Anterior cingulate cortex (tissue), 58 donors: ENCODE measurements at places on chromosomes 2 and 18.

- peak; percentile 16 for DNase-seq
These were observed 324.5 kb upstream of the EPHA4 start for GRCh38 chr2:221896505-221897151.

- no peak for DNase-seq
These were observed 45.8 kb downstream of the PSMG2 start for GRCh38 chr18:12748671-12749070.

DNA sequence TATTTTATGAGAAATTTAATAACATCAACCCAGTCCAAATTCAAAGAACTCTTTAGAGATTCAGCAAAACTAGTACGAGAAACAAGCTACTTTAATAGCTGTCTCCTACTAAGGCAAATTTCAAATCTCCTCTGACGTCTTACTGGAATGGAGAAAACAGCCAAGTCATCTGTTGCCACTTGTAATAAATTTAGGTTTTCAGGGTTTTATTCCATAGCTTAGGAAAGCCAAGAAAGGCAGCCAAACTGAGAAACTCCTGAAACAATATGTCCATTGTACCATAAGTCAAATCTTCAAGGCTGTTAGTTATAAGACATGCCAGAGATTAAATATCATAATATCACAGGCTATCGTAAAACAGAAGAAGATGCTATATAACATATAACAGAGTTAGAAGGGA is 524.6 kb upstream of the SETBP1 start:
- no peak for DNase-seq

DNA sequence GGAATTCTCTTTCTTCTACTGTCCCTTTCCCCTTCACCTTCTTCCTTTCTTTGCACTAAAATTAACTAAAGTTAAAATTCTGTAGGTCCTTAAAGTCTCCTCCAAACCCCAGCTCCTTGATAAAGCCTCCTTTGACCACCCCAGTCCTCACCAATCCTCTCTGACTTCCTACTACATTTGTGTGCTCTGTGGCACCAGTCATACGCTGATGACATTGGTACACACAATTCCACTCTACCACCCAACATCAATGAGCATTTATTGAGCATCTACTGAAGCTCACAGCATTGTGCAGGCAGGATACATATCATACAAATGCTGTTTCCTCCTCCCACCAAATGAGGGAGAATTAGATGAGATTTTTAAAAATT is 4.5 kb upstream of the SP5 start:
- DNase-seq = no peak

DNA sequence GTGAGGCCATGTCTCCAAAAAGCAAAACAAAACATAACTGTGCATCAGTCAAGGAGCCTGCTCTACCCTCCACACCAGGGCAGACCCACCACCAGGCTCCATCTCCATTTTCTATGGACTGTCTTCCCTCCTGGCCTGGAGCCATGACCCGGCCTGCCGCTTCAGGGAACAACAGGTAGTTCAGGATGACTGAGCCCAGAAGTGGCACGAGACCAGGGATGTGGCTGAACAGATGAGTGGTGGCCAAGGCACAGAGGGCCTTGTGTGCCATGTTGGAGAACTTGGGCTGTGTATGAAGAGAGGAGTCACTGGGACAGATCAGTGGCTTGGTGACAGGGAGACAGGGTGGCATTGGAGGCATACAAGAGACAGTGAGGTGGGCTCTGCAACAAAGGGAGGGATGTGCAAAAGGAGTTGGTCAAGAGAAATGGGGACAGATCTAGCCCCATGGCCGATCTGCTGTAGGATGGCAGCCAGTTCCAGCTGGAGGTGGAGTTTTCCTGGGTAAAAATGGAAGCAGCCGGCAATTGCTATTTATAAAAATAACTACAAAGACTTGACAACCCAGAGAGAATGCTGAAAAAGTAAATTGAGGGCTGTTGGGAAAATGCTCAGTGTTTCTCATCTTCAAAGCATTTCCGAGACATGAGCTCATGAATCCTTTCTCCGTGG is 35.0 kb downstream of the TMEM177 start:
- no peak for DNase-seq

DNA sequence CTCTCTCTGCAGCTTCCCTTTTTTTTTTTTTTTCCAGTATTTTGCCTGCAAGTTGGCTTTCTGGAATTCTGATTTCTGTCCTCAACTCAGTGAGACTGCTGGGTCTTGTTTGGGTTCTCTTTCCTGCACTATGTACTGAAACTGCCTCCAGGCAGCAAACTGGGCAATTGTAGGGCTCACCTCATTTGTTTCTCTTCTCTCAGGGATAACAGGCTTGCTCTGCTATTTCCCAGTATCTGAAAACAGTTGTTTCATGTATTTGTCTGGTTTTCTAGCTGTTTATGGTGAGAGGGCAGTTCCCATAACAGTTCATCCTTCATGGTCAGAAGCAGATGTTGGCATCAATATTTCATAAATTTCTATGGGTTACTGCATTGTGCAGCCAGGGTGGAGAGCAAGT is 206.0 kb downstream of the CYRIA start:
- no peak for DNase-seq

GRCh38 chr18:28791101-28791500 is 614.2 kb upstream of the CDH2 start:
- DNase-seq = no peak

DNA sequence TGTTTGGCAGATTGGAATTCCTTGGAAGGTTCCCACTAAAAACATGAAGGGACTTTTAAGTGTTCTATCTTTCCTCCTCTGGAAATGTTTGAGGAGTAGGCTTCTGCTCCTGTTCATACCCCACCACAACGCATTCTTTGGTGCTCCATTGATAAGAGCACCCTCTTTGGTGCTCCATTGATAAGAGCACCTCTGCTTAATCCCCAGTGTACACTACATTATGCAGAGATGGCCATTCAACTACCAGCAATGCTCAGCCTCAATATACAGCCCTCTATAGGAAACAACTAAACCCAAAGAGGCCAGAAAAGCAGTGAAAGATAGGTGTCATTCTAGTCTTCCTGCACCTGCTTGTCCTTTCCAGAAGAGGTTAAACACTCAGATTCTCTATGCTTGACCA is 1.8 kb upstream of the CHAC2 start:
- DNase-seq = no peak

GRCh38 chr2:130327703-130328527 is 14.8 kb upstream of the IMP4 start:
- DNase-seq = no peak

DNA sequence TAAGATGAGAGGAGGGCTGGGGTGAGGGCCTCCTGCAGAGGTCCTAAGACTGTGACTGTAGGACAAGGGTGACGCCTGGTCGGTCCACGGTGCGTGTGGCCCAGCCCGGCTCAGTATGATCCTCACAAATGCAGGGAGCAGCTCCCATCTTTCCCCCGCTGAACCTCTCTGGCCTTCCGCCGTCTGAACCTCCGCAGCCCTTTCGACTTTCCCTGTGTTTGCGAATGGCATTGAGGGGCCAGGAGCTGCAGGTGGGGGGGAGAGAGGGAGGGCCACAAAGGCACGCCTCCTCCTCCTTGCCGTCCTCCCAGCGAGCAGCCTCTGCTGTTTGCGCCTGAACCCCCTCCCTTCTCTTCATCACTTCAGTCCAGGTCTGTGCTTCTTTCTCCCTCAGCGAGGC is 68.6 kb upstream of the PXDN start:
- DNase-seq = no peak

DNA sequence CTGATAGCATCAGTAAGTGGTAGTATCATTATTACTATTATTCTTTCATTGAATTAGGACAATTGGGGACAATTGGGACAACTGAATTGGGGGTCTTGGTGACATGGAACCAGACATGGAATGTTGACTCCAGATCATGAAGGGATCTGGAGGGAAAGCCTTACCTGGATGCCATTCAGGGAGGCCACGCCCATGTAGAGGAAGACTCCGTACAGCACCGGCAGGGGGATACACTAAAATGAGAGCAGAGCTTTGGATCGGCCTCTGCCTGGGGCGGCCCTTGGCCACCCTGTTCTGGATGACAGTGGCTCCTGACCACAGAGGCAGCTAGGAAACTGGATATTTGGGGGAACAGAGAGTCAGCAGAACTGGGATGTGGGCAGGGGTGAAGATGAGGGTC is 29.2 kb downstream of the MTHFD2 start:
- DNase-seq = no peak

GRCh38 chr2:85984788-85985187 is 96.0 kb upstream of the ST3GAL5 start:
- no peak for DNase-seq
